ENCODE measurements at places on chromosomes 12 and 14. TPM values are rescaled to one million over a fixed set of nuclear protein-coding genes. Genes with fewer than 3 reads are reported as not detected.

- DNase-seq, result no peak
These were observed 196.6 kb upstream of the KRR1 start for GRCh38 chr12:75707983-75708382.

GRCh38 chr12:121483949-121484348 is 84.0 kb downstream of the RNF34 start:
- DNase-seq, result no peak

DNA sequence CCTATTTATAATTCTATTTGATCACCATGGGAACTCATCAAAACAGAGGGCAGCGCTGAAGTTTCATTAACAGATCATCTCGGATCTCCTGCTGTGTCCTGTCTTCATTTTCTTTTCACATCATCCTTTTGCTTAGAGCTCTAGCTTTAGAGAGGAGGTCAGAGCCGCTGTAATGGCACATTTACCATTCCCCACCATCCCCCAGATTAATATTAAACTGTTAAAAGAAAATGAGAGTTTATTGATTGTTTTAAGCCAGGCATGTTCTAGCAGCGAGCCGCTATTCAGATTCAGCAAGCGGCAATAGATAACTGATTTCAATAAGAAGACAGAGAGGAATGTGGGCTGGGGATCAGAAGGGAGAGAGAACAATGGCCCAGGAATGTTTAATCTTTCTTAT is 308.8 kb downstream of the EGLN3 start:
- no peak for DNase-seq

DNA sequence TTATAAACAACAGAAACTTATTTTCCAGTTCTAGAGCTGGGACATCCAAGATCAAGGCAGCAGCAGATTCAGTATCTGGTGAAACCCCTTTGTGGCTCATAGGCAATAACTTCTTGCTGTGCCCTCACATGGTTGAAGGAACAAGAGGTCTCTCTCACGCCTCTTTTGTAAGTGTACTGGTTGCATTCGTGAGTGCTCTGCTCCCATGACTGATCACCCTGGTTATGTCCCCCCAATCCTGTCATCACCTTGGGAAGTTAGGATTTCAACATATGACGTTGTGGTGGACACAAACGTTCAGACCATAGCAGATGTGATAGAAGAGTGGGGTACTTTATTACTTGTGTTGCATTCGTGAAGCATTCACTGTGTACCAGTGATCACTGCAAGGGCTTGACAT is 184.0 kb downstream of the SRGAP1 start:
- DNase-seq, result no peak

HCFC2 gene
- total RNA-seq, result 6.4 TPM

CACNA2D4 gene
- total RNA-seq, result 5.5 TPM

Measured in activated CD4-positive, alpha-beta T cell treated with anti-CD3 and anti-CD28 coated beads for 36 hours (primary cell).